Vagina (tissue), 2 donors: ENCODE measurements at places on chromosomes 5 and 9. TPM values are rescaled to one million over a fixed set of nuclear protein-coding genes. Genes with fewer than 3 reads are reported as not detected.

The VLDLR gene
- 4.7 TPM for total RNA-seq

The TMEM215 gene
- not detected for total RNA-seq

The COL27A1 gene
- 17.2 TPM for total RNA-seq

DNA sequence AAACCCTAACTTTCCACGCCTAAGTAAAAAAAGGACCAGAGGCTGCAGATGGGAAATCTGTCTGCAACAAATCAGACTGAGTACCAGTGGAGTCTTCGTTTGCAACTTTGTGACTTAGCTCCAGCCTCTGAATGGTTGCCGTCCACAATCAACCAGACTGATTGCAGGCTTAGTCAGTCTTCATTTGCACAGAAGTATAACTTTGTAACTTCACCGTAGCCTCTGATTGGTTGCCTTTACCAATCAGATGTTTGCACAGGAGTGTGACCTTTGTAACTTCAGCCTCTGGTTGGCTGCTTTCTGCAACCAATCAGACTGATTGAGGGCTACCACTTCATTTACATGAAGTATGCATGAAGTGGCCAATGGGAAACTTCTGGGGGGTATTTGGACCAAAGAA lies 53.7 kb downstream of the TGFBR1 start:
- H3K4me1 ChIP-seq = no peaks in the 10 kb centered on the region
- no peaks in the 10 kb centered on the region for H3K27me3 ChIP-seq
- H3K36me3 ChIP-seq = no peaks in the 10 kb centered on the region
- H3K4me3 ChIP-seq = no peak overlapping the region
